NCI-H2171 (cell line): ENCODE measurements at places on chromosomes 1 and 21.
A peak's percentile ranks its signal among the peaks of the same experiment; 100 is the strongest.

- no peak for DNase-seq
Observed at GRCh38 chr1:205950826-205951549, 7.7 kb upstream of the SLC26A9 start.

DNA sequence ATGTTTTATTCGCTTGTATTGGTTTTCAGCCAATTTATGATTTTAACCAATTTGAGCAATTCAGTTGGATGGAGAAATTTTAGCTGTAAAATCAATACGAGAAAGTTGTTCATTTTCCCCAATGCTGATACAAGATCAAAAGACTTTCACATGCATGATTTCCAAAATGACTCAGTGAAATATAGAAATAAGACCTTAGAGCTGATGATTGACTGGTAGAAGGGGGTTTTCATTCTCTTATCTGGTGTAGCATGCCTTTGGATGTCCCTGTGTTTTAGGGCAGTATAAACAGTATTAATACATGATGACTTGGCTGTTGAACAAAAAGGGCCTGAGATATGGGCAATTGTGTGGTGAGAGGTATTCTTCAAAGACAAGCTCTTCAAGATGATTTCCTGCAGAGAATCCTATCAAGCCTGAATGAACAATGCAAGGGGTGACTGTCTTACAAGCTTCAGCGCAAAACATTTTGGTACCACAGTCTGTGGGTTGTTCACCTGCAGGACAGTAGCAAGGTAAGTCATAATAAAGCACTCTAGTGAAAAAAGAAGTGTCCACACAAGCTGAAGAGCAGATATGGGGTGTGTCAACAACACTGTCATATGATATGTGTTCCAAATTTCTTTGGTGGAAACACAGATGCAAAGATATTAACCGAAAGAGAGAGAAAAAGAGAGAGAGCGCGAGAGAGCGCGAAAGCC lies 156.2 kb downstream of the TNFSF18 start:
- no peak for DNase-seq

DNA sequence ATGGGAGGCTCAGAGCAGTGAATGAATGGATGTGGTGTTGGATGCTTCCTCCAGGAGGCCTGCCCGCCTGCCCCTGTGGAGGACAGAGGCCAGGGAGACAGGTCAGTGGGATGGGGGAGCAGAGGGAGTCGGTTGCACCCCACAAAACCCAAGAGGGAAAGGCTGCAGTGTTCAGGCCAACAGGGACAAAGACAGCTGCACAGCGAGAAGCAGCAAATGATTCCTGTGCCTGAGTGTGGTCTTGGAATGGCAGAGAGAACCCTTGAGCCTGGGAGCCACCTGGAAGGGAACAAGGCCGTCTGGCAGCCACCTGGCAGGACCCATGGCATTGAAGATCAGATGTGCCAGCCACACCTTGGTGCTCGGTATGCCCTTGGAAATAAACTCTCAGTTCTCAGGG lies 8.1 kb downstream of the TFF3 start:
- peak; percentile 26 for DNase-seq

- DNase-seq, result no peak
Observed at GRCh38 chr1:111127923-111128643, 11.8 kb downstream of the DRAM2 start.

GRCh38 chr1:2074396-2074795 lies 24.2 kb downstream of the PRKCZ start:
- no peak for DNase-seq

DNA sequence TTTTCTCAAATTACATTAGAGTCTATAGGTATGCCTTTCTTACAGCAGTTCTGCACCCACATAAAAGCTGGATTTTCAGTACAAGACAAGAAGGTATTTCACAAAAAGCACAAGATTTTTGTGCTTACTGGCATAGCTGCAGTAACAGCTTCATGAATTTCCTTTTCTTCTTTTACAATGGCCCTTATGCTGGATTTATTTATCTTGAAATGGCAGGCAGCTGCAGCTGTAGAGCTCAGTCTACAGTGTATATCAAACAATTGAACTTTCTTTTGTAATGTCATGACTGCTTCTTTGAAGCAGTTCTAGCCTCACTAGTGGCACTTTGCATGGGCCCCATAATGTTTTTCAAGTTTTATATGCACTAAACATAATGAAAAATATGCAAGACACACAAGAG lies 510.2 kb downstream of the KCNT2 start:
- no peak for DNase-seq

- DNase-seq, result no peak
Observed at GRCh38 chr1:4605158-4605557, 49.3 kb upstream of the AJAP1 start.

- no peak for DNase-seq
Observed at GRCh38 chr1:40438391-40439015, 11.8 kb upstream of the ZFP69B start.

DNA sequence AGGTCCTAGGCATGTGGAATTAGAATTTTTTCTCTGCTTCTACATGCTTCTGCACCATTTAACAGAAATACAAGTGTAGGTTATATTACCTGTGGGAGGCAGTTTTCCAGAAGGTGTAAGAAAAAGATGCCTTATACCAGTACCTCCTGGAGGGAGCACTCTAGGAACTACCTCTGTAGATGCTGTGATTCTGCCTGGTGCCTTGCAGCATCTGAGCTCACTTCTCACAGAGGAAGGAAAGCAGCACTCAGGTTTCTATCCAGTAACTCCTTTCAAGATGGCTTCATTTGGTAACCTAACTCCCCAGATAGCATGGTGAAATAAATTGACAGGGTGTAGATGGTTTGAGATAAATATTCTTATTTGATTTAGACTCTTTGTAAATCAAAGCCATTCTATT lies 50.3 kb downstream of the GIPC2 start:
- DNase-seq, result no peak

DNA sequence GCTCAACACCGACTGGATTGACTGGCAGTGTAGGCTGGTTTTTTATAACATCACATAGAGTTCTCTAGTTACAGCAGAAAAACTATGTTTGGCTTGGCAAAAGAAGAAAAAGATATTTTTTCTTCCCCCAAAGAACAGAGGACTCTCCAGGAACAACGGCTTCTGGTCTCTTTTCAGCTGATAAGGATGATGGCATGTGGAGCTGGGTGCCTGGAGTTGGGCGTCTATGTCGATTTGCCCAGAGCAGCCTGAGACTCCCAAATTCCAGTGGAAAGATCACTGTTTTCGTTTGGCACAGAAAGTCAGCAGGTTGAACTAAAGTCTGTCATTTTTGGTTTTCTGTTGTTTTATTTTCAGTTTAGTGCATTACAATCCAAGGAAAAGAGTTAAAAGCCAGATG lies 91.1 kb downstream of the SMYD2 start:
- no peak for DNase-seq

- DNase-seq, result no peak
Observed at GRCh38 chr1:40687059-40687458, 4.4 kb upstream of the NFYC start.

DNA sequence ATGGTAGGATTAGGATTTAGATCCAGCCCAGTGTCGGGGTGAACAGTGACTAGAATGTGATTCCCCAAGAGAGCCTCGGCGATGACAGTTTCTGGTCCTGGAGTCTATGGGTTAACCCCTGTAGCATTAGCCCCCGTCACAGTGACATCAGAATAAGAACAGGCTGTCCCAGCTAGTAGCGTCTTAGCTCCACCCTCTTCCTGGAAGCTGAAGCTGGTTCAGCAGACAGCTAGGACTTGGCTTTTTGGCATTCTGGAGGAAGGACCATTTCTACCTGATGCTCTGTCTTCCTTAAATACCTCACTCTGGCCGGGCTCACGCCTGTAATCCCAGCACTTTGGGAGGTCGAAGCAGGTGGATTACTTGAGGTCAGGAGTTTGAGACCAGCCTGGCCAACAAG lies 5.0 kb downstream of the NDUFS2 start:
- DNase-seq, result no peak

- no peak for DNase-seq
Observed at GRCh38 chr1:70994753-70995268, 52.8 kb downstream of the PTGER3 start.

- no peak for DNase-seq
Observed at GRCh38 chr1:113283914-113284313, 106.4 kb upstream of the MAGI3 start.

GRCh38 chr1:239914751-239915231 lies 176.9 kb upstream of the FMN2 start:
- no peak for DNase-seq

- no peak for DNase-seq
Observed at GRCh38 chr1:223175633-223176032, 32.6 kb upstream of the TLR5 start.

DNA sequence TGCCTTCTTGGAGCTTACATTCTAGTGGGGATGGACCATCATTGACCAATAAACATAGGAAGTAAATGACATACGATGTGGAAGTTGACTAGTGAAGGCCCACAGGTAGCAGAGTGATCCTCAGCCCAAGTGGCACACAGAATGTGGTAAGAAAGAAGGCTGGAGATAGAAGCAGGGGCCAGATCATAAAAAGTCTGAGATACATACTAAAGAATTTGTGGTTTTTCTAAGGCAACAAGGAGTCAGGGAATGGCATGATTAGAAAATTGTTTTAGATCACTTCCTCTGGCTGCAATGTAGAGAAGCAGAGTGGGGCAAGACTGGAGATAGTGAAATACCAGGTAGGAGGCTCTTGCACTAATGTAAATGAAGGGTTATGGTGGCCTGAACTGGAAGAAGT lies 154.0 kb downstream of the VPS13D start:
- DNase-seq, result no peak
